Stimulated activated CD8-positive, alpha-beta memory T cell treated with anti-CD3 and anti-CD28 coated beads, Interleukin-2, amount 100 ng/mL, for 1 hour (primary cell): ENCODE measurements at places on chromosomes 16 and 17.

DNA sequence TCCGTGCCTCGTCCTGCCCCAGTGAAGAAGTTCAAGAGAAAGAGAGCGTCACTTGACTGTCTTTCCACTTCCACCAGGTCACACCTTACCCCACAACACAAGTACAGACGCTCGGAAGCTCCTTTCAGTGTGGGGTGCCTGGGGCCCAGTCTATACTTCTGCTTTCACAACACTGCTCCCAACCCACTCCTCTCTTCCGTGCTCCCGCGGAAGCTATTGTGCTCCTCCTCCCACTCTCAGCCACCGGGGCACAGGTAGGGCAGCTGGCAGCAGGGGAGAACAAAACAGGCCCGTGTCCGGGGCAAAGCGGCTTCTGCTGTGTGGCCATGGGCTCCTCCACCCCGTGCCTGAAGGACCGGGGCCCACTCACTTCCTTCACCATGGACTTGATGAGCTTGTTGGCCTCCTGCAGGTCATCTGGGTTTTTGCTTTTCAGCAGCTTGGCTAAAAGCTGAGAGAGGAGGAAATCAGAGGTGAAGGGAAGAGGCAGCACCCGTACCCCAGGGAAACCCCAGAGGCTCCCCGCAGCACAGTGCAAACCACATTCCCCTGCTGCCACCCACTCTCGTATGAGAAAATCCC is 18.9 kb downstream of the GGA3 start:
- no peak for DNase-seq

DNA sequence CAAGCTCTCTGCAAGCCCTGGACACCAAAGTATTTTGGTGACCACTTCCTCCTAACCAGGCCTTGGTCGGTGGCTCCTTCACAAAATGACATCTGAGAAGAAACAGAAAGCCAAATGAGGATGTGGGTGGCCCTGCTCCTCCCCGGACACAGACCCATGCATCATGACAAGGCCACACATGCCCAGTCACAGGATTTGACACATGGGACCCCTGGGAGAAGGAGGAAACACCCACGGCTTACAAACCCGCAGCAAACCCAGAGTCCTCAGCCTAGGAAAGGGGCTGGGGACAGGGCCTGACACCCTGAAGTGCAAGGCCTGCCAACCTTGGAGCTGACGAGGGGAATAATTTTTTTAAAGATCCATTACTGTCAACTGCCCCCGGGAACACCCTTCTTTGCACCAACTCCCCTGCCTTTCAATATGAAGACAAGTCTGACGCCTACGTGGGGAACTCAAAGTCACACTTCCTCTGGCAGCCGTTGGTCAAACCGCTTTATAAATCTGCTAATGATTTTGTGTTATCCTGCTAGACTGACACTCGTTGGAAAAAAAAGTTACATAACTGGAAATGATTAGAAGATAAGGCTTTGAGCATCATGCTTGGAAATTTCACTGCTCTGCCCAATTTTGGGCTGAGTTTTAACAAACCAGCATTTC is 41.3 kb downstream of the GAS7 start:
- DNase-seq = no peak

DNA sequence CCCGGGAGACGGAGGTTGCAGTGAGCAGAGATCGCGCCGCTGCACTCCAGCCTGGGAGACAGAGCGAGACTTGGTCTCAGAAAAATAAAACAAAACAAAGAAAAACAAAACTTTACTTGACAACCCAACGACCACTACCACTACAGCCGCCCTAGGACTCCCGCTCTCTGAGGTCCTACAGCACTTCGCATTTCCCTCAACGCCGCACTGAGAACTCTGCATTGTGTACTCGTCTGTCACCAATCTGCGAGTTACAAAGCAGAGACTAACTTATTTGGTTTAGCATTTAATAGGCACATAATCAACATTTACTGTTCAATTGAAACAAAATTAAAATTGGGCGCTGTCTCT is 479 bp upstream of the ZNF207 start:
- DNase-seq = no peak

GRCh38 chr17:61282377-61282776 is 117.3 kb upstream of the TBX2 start:
- no peak for DNase-seq

DNA sequence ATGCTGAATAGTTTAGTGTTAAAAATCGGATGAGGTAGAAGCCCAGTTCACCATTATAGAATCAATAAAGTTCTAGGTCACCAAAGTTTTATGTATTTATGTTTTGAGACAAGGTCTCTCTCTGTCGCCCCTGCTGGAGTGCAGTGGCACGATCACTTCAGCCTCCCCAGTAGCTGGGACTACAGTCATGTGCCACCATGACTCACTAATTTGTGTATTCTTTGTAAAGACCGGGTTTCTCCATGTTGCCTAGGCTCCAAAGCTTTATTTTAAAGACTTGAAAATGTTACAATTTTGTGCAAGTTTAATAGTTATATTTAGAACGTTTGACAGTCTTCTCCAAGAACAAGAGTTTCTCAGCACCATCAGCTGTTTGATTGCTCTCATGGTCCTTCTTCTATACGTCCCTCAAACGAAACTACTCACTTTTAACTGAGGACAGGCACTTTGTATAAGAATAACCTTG is 32.1 kb downstream of the NDE1 start:
- DNase-seq = no peak

GRCh38 chr17:81254955-81255717 is 16.0 kb downstream of the NDUFAF8 start:
- DNase-seq = no peak

- DNase-seq = no peak
Measured at GRCh38 chr17:79034931-79035485, 11.0 kb downstream of the C1QTNF1 start.

- DNase-seq = peak; percentile 62
Measured at GRCh38 chr17:76623271-76624146, 20.0 kb downstream of the ST6GALNAC1 start.

DNA sequence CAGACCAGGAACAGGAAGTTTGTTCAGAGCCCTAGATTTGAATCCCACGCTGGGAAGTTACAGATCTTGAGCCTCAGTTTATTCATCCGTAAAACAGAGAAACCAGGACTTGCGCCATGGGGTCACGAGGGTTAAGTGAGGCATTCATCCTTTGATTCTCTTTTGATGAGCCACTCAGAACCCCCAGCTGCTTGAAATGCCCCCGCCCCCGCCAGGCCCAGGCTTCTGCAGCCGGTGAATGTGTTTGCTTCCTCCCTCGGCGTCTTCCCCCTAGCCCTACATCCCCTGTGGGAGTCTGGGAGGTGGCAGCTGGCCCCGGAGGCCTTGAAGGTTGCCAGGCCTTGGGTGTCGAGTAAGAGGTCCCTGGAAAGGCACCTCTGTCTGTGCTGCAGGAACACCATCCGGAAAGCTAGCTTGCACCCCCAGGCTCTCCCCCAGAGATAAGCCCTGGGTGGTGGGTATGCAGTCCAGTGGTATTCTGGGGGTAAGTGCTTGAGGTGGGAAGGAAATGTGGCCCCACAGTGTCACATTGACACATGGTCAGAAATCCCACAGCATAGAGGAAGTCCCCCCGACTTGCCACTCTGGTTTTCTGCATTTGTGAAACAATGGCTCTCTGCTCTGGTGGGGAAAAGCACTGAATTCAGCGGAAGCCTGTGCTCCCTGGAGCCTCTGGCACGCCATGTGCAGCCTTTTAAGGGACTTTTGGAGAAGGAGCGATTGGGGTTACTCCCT is 14.9 kb downstream of the IRF8 start:
- DNase-seq = no peak

GRCh38 chr16:64950262-64950661 is 171.6 kb downstream of the CDH11 start:
- no peak for DNase-seq

GRCh38 chr16:64478252-64478906 is 643.5 kb downstream of the CDH11 start:
- no peak for DNase-seq

- DNase-seq = no peak
Measured at GRCh38 chr16:84839054-84839453, 19.3 kb downstream of the CRISPLD2 start.

- DNase-seq = no peak
Measured at GRCh38 chr17:57044976-57045867, 39.8 kb upstream of the AKAP1 start.

GRCh38 chr17:10814075-10814474 is 10.2 kb upstream of the TMEM238L start:
- no peak for DNase-seq

- no peak for DNase-seq
Measured at GRCh38 chr17:64380985-64381384, 9.7 kb downstream of the PECAM1 start.

DNA sequence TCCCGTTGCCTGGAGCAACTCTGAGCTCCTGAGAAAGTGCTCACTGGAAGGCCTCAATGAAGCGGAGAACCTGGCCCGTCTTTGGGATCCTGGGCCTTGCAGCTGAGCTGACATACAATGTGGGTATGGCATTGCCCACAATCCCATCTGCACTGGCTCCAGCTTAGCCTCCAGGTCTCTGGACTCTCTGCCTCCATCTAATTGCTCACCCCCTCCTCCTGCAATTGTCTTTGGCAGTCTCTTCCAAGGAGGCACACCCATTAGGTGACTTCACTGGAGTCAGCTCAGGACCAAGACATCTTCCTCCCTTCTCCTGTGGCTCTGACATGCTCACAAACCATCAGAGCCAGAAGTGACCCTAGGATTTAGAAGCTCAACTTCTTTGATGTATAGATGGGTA is 1.5 kb downstream of the DLX4 start:
- no peak for DNase-seq

GRCh38 chr16:12054396-12054795 is 77.9 kb downstream of the SNX29 start:
- no peak for DNase-seq

GRCh38 chr16:23501291-23501690 is 9.0 kb downstream of the GGA2 start:
- DNase-seq = no peak

DNA sequence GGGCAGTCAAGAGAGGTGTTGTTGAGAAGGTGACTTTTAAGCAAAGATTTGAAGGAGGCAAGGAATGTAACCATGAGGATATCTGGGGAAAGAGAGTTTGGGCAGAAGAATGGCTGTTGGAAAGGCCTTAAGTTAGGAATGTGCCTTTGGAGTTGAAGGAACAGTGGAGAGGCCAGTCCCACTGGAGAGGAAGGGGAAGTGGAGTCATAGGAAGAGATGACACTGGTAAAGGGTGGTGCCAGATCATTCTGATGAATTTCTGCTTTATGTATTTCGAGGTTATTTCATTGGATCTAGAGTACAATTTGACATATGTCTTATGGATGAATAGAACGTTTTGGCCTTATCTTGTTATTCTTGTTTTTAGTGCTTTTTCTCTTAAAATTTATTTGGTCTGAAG is 93.5 kb downstream of the WWP2 start:
- no peak for DNase-seq

DNA sequence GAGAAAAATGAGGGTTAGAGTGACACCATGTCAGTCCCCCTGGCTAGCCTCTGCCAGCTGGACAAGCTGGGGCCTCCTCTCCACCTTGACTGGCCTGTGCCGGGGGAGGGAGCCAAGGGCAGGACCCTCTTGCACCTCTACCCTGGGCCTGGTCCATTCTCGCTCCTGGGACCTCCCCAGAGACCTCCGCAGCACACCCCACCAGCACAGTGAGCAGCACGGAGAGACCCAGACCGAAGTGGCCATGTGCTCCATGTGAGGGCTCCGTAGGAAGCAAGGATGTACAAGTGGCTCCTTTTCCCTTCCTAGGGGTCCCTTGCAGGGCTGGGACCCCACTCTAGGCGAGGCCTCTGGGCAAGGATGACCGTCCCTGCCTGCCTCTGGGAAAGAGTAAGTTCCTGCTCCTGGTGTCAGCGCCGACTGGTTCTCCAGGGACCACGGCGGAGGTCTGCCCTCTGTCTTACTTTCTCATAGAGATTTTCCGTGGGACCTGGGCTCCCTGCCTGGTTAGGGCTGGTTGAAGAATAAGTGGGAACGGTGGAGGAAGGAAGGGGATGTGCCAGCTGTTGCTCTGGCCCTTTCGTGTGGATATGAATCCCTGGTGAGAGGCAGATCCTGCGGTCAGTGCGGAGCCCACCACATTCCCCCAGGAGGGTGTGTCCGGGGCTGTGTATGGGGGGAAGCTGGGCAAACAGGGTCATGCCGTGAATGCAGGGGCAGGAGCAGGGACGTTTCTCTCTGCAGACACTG is 124.2 kb downstream of the METRNL start:
- no peak for DNase-seq

DNA sequence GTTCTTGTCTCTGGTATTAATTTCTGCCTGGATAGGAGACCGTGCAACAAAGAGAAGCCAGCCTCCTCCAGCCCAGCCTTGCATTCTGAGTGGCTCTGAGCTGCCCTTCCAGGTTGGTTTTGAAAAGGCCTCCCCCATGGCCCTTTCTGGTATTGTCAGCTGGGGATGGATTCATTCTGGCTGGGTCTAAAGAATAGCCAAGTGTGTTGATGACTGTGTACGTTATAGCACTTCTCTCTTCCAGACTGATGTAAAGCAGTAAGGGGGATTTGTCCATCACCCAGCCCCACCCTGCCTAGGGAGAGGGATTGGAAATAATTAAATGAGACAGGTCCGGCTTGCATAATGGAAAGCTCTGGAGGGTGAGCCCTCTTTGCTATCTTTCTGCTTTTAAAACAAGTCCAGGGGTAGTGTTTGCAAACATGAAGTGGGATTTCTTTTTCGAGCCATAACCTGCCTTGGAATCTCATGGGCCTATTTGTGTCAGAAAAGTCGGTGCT is 146.4 kb downstream of the MSI2 start:
- no peak for DNase-seq

DNA sequence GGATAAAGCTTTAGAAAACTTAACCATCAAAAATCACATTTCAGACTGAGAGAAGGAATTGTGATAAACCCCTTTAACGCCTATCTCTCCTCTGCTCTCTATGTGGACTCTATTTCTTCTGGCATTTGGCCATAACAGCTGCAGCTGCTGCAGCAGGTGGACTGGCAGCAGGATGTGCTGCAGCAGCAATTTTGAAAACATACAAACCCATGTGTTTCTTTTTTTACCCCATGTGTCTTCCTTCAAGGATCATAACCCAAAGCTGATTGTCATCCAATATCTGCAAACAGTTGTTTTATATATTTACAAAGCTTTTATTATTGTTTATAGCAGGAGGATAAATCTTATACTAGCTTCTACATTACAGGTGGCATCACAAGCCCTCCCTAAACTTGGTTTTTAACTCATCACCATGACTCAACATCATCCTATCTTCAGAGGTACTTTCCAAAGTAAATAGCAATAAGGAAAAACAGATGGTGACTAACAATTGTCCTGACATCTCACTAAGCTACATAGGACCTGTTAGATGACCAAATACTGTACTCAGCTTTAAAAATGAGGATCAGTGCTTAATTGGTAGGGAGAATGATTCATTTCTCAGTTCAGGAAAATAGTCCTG is 14.5 kb upstream of the KRTAP9-2 start:
- no peak for DNase-seq
